ENCODE measurements at places on chromosomes 3 and 15.

DNA sequence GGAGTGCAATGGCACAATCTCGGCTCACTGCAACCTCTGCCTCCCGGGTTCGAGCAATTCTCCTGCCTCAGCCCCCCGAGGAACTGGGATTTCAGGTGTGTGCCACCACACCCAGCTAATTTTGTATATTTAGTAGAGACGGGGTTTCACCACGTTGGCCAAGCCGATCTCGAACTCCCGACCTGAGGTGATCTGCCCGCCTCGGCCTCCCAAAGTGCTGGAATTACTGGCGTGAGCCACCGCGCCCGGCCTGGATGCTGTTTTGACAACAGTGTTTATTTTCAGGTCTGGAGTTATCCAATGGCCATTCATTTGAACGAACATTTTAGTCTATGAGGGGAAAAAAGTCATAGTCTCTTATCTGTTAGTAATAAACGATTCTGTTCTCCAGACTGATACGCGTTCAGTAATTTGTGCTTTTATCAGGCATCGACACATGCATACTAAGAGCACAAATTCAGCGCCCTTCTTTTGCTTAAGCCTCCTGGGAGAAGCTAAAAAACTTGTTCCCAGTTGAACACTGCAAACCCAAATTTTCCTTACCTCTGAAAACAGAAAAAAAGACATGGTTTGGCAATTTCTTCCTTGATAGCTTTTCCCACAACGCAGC lies 1.3 kb downstream of the B3GALNT1 start:
- H3K4me3 ChIP-seq = peak overlapping the region; percentile 82
- no peak overlapping the region for H3K27ac ChIP-seq
- peaks cover 36% of the 10 kb centered on the region for H3K36me3 ChIP-seq
- peaks cover 33% of the 10 kb centered on the region for H3K4me1 ChIP-seq

GRCh38 chr15:56038015-56038414 lies 44.6 kb upstream of the NEDD4 start:
- no peak overlapping the region for H3K4me3 ChIP-seq
- peaks cover 17% of the 10 kb centered on the region for H3K27me3 ChIP-seq
- H3K4me1 ChIP-seq = peaks cover 31% of the 10 kb centered on the region
- peaks cover 7% of the 10 kb centered on the region for H3K36me3 ChIP-seq
- DNase-seq = no peak
- H3K27ac ChIP-seq = no peak overlapping the region

- H3K4me1 ChIP-seq = no peaks in the 10 kb centered on the region
- no peak for DNase-seq
- no peak overlapping the region for H3K4me3 ChIP-seq
- H3K27ac ChIP-seq = no peak overlapping the region
- H3K36me3 ChIP-seq = no peaks in the 10 kb centered on the region
- no peaks in the 10 kb centered on the region for H3K27me3 ChIP-seq
These were observed 27.9 kb downstream of the SYNM start for GRCh38 chr15:99132634-99133287.

DNA sequence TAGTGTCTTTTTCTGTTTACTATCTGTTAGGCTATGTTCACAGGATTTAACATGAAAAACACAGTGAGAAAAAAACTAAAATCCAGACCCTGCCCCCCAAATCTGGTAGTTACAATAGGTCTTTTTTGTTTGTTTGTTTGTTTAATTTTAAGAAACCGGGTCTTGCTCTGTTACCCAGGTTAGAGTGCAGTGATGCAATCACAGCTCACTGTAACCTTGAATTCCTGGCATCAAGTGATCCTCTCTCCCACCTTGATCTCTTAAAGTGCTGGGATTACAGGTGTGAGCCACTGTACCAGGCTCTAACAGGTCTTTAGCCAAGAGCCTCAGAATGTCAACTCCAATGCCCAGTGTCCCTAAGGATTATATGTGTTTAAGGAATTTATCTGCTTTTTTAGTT lies 88.0 kb upstream of the GOLIM4 start:
- peaks cover 2% of the 10 kb centered on the region for H3K27me3 ChIP-seq
- no peak for DNase-seq
- H3K4me3 ChIP-seq = no peak overlapping the region
- H3K36me3 ChIP-seq = no peaks in the 10 kb centered on the region
- H3K4me1 ChIP-seq = no peaks in the 10 kb centered on the region
- no peak overlapping the region for H3K27ac ChIP-seq

DNA sequence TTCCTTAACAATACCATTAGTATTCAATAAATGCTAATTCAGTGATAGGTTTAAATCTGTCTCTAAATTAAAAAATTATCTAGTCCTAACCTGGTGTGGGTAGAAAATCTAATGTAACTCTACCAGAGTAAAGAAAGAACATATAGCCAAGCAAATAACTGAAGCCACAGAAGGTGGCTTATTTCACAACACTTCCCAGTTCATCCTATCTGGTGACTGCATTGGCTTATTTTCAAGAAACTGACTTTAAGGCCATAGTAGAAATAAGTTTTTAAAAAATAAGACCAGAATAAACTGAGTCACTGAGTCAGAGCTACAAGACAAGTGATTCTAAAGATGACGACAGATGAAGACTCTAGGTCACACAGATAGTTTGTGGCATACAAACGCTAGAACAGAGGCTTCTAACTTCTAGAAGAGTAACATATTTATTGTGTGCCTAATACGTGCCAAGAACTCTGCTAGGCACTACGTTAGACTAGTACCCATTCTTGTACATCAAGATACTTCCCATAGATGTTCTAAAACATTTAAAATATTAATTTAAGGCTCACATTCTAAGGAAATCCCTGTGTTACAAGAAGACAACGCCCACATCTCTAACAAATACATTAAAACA lies 25.9 kb downstream of the TMCC1 start:
- H3K4me1 ChIP-seq = no peaks in the 10 kb centered on the region
- no peak overlapping the region for H3K4me3 ChIP-seq
- no peak overlapping the region for H3K27ac ChIP-seq

DNA sequence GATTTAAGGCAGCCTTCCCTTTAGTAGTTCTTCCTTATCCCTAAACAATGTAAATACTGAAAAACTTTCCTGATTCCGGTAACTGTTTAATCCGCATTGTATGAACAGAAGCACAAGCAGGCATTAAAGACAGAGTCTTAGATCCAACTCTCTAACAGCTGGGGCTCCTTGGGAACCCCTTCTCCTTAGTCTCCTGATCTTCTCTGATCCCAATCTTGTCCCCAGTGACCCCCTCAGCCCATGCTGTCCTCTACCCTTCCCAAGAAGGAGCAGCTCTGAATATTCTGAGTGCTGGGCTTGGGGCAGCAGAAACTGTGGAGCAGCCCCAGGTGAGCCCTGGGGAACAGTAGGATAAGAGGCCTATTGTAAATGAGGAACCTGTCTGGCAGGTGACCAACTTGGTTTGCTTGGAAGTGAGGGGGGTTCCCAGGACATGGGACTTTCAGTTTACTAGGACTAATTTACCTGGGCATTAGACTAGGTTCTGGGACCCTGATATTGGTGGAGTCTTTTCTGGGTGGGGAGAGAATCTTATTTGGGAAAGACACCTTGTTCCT lies 13.0 kb upstream of the SLC30A4 start:
- no peak overlapping the region for H3K27ac ChIP-seq
- no peak overlapping the region for H3K4me3 ChIP-seq
- H3K36me3 ChIP-seq = no peaks in the 10 kb centered on the region
- H3K27me3 ChIP-seq = peaks cover 5% of the 10 kb centered on the region

DNA sequence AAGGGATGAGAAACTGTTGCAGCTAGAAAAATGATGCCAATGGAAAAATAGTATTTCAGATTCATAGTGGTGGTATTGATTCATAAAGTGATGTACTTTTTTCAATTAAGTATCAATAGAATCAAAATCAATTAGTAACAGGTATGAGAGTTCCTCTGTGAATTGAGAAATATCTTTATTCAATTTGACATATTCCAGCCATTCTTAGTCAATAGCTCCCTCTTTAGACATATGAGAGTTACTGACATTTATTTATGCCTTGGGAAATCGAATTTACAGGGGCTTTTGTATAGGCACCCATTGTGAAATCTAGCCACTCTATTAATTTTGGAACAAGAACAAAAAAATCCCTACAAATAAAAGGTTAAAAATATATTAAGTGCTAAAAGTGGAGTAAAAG lies 386.9 kb upstream of the CNTN3 start:
- H3K4me3 ChIP-seq = no peak overlapping the region
- H3K36me3 ChIP-seq = no peaks in the 10 kb centered on the region
- no peak overlapping the region for H3K27ac ChIP-seq
- H3K27me3 ChIP-seq = no peaks in the 10 kb centered on the region
- no peak for DNase-seq

Data from activated CD8-positive, alpha-beta T cell treated with anti-CD3 and anti-CD28 coated beads, Interleukin-2, amount 10 ng/mL, durations not matched to agents 7 days and 5 days (primary cell).